ENCODE measurements at places on chromosomes 1 and 21. TPM values are rescaled to one million over a fixed set of nuclear protein-coding genes. Genes with fewer than 3 reads are reported as not detected.

DNA sequence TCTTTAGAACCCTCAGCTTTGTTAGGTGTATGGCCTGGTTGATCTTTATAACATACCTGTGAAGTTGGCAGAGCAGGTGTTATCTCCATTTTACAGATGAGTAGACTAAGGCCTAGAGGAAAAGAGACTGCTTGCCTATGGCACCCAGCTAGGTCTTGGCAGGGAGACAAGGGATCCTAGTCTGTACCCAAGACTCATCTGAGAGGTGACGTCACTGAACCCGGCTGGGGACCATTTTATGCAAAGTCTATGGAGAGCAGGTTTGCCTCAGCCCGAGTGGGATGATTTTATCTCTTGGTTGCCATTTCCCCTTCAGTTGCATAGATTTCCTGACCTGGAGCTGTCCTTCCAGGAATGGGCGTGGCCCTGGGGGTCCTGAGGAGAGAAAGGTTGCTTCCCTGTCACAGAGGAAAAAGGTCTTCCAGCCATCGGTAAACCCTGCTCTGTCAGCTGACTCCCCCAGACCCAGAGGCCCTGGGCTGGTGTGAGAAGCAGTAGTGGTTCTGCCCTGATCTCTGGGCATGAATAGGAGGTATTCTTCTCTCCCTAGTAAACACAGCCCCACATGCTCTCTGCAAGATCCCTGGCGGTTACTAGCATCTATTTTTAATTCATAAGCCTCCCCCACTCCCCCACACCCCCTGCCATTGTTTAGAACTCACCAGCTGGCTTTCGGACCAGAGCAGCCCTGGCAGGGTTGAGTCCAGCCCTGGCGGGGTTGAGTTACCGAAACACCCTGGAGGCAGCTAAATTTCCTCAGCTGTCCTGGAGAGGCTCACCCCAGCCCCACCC lies 19.6 kb downstream of the TMCC2 start:
- no peak overlapping the region for H3K27ac ChIP-seq
- no peak for DNase-seq
- no peak overlapping the region for H3K4me3 ChIP-seq
- H3K27me3 ChIP-seq: no peaks in the 10 kb centered on the region

GRCh38 chr1:92995441-92996430 lies 34.5 kb upstream of the DIPK1A start:
- DNase-seq: no peak
- H3K4me1 ChIP-seq: peaks cover 33% of the 10 kb centered on the region
- H3K4me3 ChIP-seq: no peak overlapping the region

- H3K4me1 ChIP-seq: peaks cover 3% of the 10 kb centered on the region
- no peak for DNase-seq
- peaks cover 2% of the 10 kb centered on the region for H3K36me3 ChIP-seq
- H3K4me3 ChIP-seq: no peak overlapping the region
- no peak overlapping the region for H3K27ac ChIP-seq
- peaks cover 2% of the 10 kb centered on the region for H3K27me3 ChIP-seq
Observed at GRCh38 chr1:172926070-172926469, 124.7 kb downstream of the TNFSF18 start.

Gene KRTAP19-8
- total RNA-seq: not detected

DNA sequence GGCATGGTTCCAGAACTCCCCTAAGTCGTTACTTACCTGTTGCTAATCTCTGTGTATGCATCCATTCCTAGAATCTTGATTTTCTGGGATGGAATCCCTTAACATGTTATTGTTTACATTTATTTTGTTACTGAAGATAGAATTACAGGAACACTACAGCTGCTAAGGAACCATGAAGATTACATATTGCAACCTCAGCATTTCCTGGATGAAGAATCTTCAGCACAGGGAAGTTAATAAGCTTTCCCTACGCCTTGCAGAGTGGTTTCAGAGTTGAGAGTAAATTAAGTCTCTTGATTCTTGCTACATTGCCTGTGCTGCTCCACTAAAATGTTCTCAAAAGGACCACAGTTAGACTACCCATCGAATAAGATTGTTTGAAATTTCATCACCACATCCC lies 31.4 kb upstream of the GBP6 start:
- H3K27ac ChIP-seq: no peak overlapping the region
- no peaks in the 10 kb centered on the region for H3K27me3 ChIP-seq
- peaks cover 17% of the 10 kb centered on the region for H3K36me3 ChIP-seq
- peaks cover 5% of the 10 kb centered on the region for H3K4me1 ChIP-seq

Gene AADACL3
- total RNA-seq: not detected

GRCh38 chr1:114295321-114295720 lies 141.7 kb upstream of the SYT6 start:
- H3K27ac ChIP-seq: no peak overlapping the region
- H3K4me1 ChIP-seq: no peaks in the 10 kb centered on the region
- DNase-seq: no peak
- H3K27me3 ChIP-seq: peaks cover 15% of the 10 kb centered on the region
- no peak overlapping the region for H3K4me3 ChIP-seq
- H3K36me3 ChIP-seq: no peaks in the 10 kb centered on the region

Gene PCBP3
- not detected for total RNA-seq
